NCI-H1930 (cell line): ENCODE measurements at places on chromosomes 1 and 21.

GRCh38 chr1:219442611-219443061 lies 170.3 kb downstream of the ZC3H11B start:
- DNase-seq, result no peak

DNA sequence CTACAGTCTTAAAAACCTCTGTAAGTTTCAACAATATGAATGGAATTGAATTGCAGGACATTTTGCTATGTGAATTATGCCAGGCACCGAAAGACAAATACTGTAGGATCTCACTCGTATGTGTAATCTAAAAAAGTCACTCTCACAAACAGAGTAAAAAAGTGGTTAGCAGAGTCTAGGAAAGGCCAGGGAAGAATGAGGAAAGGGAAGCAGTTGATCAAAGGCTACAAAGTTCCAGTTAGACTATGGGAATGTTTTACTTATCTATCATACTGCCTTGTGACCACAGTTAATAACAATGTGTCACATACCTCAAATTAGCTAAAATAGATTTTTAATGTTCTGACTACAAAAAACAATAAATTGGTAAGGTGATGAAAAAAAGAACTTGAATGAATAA lies 565.4 kb upstream of the BRINP3 start:
- DNase-seq, result no peak

- no peak for DNase-seq
These were observed 4.7 kb downstream of the BTBD19 start for GRCh38 chr1:44812822-44813543.

DNA sequence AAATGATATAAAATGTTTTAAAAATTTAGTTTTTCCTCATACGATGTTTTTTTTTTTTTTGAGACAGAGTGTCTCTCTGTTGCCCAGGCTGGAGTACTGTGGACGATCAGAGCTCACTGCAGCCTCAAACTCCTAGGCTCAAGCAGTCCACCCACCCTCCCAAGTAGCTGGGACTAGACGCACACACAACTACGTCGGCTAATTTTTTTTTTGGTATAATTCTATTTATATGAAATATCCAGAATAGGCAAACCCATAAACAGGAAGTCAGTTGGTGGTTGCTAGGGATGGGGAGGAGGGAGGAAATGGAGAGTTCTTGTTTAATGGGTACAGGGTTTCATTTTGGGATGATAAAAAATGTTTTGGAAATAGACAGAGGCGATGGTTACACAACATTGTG lies 56.5 kb downstream of the WARS2 start:
- no peak for DNase-seq

- no peak for DNase-seq
These were observed 36.7 kb downstream of the PLPP3 start for GRCh38 chr1:56542651-56543050.

DNA sequence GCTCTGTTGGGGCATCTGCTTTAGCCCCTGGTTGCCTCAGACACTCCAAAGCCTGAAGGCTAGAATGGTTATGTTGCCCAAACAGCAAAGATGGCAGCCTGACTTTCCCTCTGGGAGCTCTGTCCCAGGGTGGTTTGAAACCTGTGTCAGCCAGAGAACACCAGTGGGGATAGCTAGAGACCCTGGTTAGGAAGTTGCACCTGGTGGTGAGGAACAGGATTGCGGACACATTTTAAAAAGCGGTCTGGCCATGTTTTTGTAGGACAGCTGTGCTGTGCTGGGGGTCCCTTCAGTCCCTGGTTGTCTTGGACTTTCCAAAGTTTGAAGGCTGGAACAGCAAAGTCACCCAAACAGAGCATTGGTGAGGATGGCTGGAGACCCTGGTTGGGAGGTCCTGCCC lies 87.8 kb downstream of the DNM3 start:
- DNase-seq, result no peak

GRCh38 chr1:24911651-24912155 lies 18.4 kb downstream of the RUNX3 start:
- DNase-seq, result no peak

GRCh38 chr1:226956942-226957713 lies 17.0 kb downstream of the COQ8A start:
- no peak for DNase-seq

- no peak for DNase-seq
These were observed 613.3 kb upstream of the PLXNA2 start for GRCh38 chr1:208857465-208857864.

GRCh38 chr1:151196292-151196800 lies 2.0 kb upstream of the PIP5K1A start:
- peak; percentile 47 for DNase-seq

GRCh38 chr21:15839026-15839425 lies 109.2 kb downstream of the USP25 start:
- no peak for DNase-seq

DNA sequence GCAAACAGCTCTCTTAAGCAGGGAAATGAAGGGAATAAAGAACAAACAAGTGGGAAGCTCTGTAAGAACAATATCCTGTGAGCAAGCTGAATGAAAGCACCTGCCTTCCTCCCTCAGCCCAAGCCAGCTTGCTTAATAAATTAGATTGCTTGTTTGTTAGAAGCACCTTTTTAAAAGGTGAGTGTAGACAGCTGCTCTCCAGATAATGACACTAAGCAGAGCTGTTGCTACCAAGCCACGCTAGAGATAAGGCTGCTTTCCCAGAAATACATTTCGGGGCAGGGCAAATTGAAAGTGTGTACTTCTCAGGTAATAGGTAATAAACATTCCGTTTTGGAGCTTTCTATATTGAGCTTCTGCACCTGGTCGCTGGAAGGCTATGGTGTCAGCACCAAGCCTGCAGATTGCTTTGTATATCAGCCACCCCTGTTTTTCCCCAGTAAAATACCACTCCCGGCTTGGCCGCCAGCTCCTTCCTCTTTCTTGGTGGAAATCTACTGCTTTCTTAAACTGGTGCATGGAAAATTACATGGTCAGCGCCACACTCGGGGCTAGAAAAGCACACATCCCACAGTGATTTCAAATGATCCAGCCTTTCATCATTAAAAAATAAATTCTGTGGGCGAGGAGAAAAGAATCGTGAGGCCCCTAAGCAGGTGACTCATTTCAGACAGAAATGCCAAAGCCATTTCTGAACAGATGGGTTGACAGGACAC lies 151.3 kb downstream of the ETS2 start:
- DNase-seq, result peak; percentile 92

DNA sequence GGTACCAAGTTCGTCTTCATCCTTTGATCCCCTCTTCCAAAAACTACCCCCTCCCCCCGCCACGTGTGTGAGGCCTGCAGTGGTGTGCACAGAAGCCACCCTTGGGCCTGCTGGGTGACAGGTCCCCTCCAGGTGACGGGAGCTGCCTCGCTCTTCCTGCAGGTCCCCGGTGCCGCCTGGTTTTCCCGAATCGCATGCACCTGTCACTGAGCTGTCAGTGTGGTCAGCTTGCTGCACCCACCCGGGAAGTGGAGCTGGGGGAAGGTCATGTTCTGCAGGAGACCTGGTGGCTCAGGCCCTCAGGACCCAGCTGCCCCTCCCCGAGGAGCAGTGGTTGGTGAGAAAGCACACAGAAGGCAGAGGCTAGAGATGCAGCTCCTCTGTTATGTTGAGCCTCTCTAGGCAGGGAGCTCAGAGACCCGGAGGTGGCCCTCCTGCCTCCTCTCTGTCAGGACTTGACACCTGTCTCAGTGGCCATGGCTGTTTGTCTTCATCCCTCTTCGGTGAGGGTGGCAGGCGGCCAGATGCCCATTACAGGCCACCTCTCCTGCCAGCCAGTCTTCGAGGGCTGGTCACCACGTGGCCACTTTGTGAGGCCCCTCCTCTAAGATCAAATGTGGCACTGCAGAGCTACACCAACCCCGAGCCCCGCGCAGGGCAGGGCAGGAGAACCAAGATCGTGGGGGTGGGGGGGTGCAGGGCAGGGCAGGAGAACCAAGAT lies 60.9 kb downstream of the SKI start:
- no peak for DNase-seq

GRCh38 chr1:226656601-226657277 lies 82.3 kb downstream of the ITPKB start:
- DNase-seq, result no peak

GRCh38 chr1:235513495-235514366 lies 9.5 kb upstream of the B3GALNT2 start:
- peak; percentile 64 for DNase-seq

GRCh38 chr1:119948342-119949214 lies 52.3 kb upstream of the ADAM30 start:
- peak; percentile 20 for DNase-seq

GRCh38 chr1:23864801-23865542 lies 3.1 kb downstream of the FUCA1 start:
- DNase-seq, result no peak

- peak; percentile 45 for DNase-seq
These were observed 132.9 kb upstream of the DPYD start for GRCh38 chr1:98053471-98054366.

DNA sequence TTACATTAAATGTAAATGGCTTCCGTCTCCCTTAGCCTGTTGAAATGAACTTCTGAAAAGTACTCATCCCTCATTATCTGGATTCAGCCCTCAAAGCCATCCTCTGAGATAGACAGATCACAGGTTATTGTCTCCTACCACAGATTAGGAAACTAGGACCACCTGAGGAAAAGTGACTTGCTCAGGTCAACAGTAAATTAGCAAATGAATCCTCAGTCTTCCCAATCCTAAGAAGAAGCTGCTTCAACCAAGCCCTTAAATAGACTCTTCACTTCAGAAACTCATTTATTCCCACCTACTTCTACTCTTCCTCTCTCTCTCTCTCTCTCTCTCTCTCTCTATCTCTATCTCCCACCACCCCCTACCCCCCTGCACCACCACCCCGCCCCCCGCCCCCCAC lies 152.3 kb downstream of the DMRTA2 start:
- DNase-seq, result no peak

DNA sequence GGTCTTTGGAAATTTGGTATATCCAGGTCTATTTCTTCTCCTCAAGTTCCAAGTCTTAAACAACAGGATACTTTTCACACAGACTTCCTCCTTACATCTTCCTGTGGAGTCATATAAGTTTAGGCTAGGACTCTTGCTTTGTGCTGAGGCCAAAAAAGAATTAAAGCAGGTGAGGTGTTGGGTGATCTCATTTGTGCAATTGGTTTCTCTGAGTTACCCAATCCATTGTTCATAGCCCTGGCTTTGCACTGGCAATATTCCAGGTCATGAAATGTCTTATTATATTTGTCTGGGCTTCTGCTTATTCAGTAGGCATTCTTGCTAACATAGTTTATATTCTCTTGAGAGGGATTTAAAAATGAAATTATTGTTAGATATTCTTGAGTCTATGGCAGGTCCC lies 14.1 kb upstream of the KIAA0040 start:
- DNase-seq, result no peak

- DNase-seq, result peak; percentile 43
These were observed 1.8 kb downstream of the NHLH2 start for GRCh38 chr1:115839029-115839678.

DNA sequence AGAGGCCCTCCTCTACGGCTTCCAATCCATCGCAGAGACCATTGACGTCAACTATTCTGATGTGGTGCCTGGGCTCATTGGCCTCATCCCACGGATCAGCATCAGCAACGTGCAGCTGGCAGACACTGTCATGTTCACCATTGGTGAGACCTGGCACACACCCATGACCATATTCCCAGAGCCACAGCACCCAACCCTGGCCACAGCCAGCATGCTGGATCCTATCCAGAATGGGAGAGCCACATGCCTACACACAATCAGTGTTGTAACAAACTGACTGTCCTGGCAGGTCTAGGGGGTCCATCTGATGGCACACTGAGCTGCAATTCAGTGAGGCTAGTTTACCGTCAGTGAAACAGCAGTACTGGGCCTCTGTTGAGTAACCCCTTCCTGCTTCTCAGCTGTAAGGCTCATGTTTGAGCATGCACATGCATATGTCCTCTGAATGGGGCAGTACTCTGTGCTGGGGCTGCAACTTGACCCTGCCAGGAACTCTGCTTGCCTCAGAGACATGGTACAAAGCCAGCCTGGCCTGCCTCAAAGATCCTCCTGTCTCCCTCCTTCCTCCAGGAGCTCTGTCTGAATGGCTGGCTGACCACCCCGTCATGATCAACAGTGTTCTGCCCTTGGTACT lies 10.8 kb downstream of the IPO13 start:
- no peak for DNase-seq

- DNase-seq, result no peak
These were observed 10.6 kb upstream of the NADK start for GRCh38 chr1:1788646-1789431.

GRCh38 chr21:33844890-33845205 lies 70.8 kb downstream of the ATP5PO start:
- DNase-seq, result no peak

DNA sequence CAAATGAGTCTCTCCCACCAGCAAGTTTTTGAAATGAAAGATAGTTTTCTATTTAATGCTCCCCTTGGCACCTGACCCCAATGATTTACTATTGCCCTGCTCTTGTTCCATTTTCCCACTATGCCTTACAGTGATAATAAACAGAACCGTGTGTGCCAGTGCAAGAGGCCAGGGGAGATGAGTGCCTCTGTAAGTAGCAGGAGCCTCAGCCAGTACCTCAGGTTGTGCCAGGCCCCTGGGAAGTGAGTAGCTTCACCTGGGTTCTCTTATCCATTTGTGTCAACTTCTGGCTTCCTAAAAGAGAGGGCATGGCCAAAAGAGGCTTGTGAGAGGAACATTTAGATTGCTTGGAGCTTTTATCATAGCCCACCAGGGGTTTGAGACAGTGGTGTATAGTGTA lies 3.4 kb upstream of the ROR1 start:
- DNase-seq, result no peak

- DNase-seq, result no peak
These were observed 59.3 kb upstream of the FBXO28 start for GRCh38 chr1:224054611-224055010.

GRCh38 chr1:53390261-53390660 lies 62.4 kb upstream of the LRP8 start:
- DNase-seq, result no peak

GRCh38 chr1:13759072-13759471 lies 59.1 kb downstream of the PRDM2 start:
- no peak for DNase-seq

GRCh38 chr21:19353256-19353655 lies 949.7 kb upstream of the TMPRSS15 start:
- no peak for DNase-seq

DNA sequence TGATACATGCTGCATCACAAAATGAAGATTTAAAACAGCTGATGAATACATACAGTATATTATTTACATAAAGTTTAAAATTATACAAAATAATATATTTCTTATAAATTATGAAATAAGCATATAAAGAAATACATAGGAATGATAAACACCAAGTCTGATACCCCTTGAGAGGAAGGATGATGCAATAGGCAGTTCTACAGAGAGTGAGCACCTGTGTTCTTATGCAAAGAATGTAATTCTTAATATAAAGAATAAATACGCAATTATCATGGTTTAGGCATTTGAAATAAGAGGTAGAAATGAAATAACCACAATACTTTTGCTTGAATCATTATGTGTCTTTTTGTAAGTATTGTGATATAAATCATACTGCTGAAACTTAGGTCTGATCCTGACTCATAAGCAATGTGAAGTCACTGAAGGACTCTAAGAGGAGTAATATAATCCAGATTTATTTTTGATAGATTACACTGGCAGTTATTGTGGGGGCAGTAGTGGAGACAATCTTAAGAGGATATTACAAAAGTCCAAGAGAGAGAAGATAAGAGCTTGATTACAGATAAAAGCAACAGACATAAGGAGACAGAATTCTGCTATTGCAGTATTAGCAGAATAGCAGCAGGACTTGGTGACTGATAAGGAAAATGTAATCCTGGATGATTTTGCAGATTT lies 39.0 kb downstream of the TTLL7 start:
- DNase-seq, result no peak

- no peak for DNase-seq
These were observed 96.9 kb downstream of the ATP6V1G3 start for GRCh38 chr1:198443365-198444233.
